ENCODE measurements at places on chromosomes 12 and 14. TPM values are rescaled to one million over a fixed set of nuclear protein-coding genes. Genes with fewer than 3 reads are reported as not detected.

GRCh38 chr12:63753743-63754142 lies 26.0 kb upstream of the RXYLT1 start:
- DNase-seq: no peak

Gene ATP6V1D
- 142 TPM for polyA plus RNA-seq

GRCh38 chr12:59372956-59373355 lies 222.9 kb upstream of the SLC16A7 start:
- DNase-seq: no peak

DNA sequence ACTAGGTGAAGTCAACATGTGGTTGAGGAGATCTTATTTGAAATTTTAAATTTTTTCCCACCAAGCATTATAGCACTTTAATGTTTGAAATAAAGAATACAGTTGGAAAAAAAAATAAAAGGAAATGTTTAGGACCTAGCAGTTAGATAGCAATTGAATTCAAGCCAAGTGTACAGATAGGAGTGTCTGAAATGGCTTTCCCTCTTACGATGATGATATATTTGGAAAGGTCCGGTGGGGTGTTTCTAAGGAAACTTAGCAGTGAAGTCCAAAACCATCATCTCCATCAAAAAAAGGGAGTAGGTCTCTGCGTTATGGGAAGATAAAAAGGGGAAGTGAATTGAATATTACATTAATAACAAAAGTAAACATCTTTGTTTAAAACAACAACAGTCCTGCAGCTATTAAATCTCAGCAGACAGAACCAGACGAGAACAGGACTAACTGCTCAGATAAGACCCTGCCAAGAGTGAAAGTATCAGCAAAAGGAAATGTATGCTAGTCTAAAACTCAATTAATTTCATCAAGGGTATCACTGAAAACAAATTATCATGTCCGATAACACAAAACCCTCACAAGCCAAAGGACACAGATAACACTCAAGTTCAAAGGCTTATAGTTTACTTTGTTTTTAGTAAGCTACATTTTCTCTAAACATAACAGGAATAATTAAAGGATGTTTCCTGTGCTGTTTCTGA lies 242.0 kb downstream of the BMP4 start:
- DNase-seq: no peak

GRCh38 chr12:80491166-80491565 lies 47.1 kb downstream of the PTPRQ start:
- no peak for DNase-seq

- no peak for DNase-seq
These were observed 26.5 kb downstream of the PACS2 start for GRCh38 chr14:105340821-105341733.

Data from right renal pelvis (tissue), 4 donors.